ENCODE measurements at places on chromosomes 6 and 20. TPM values are rescaled to one million over a fixed set of nuclear protein-coding genes. Genes with fewer than 3 reads are reported as not detected.

- H3K36me3 ChIP-seq, result no peaks in the 10 kb centered on the region
- H3K27me3 ChIP-seq, result peaks cover 16% of the 10 kb centered on the region
Measured at GRCh38 chr20:34180460-34181120, 60.6 kb upstream of the ASIP start.

- H3K36me3 ChIP-seq, result no peaks in the 10 kb centered on the region
- no peak overlapping the region for H3K4me3 ChIP-seq
- H3K27ac ChIP-seq, result no peak overlapping the region
- no peak for DNase-seq
- H3K4me1 ChIP-seq, result peaks cover 3% of the 10 kb centered on the region
- H3K27me3 ChIP-seq, result no peaks in the 10 kb centered on the region
Measured at GRCh38 chr6:91485047-91485446, 898.2 kb upstream of the MAP3K7 start.

DNA sequence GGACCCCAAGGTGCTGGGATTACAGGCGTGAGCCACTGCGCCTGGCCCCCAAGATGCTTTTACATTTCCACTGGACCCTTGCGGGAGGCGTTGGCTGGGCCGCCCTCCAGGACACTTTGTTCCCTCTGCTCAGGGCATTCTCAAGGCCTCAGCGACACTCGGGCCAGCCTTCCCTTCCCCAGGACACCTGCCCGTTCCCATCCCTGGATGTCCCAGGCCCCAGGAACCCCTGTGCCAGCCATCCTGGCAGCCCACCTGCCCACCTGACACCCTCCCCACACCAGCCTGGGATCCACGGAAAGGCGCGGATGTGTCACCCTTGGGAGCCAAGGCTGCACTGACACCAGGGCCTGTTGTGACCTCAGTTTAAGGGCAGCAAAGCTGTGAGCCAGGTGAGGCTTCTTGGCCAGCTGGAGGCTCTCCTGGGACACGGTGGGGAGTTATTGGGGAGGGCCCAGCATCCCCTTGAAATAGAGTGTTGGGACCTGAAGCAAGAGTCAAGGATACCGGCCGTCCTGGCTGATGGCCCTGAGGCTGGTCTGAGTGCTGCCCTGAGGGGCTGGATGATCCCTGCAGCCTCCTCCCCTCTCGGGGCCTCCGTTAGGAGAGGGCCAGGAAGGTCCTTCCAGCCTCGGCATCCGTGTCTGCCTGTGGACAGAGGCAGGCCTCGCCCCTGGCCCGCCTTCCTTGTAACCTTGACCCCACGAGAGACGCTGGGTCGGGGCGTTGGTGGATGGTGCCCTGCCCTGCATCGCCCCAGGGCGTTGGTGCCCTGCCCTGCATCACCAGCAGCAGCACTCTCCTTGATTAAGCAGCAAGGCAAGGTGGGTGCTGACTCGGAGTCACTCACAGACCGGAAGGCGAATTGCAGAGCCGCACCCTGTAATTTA, 84.2 kb upstream of the BHLHE23 start:
- no peak overlapping the region for H3K4me3 ChIP-seq
- no peaks in the 10 kb centered on the region for H3K36me3 ChIP-seq
- H3K27ac ChIP-seq, result no peak overlapping the region
- peaks cover 52% of the 10 kb centered on the region for H3K27me3 ChIP-seq
- no peaks in the 10 kb centered on the region for H3K4me1 ChIP-seq

DNA sequence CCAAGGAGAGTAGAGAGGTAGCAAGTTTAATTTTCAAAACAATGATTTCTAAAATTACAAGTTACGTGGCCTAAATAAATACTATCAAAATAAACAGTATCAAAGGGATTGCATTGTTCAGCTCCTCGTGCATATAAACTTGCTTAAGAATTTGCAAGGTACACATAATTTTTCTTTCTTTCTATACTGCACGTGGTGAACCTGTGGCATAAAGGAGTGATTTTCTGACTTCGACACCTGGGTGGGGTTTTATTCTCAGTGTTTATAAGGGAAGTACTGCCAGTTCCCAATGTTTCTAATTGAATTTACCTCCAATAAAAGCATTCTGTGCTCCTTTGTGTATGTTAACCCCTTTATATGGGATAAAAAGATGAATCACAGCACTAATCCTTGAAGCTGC, 50.1 kb upstream of the C20orf144 start:
- H3K27me3 ChIP-seq, result no peaks in the 10 kb centered on the region
- H3K4me1 ChIP-seq, result no peaks in the 10 kb centered on the region
- H3K27ac ChIP-seq, result no peak overlapping the region

NMBR gene
- total RNA-seq, result not detected

- no peak overlapping the region for H3K27ac ChIP-seq
- H3K4me1 ChIP-seq, result peaks cover 24% of the 10 kb centered on the region
- H3K36me3 ChIP-seq, result no peaks in the 10 kb centered on the region
- no peaks in the 10 kb centered on the region for H3K27me3 ChIP-seq
- no peak overlapping the region for H3K4me3 ChIP-seq
Measured at GRCh38 chr6:44851176-44851575, 463.7 kb downstream of the CDC5L start.

GRCh38 chr20:19692685-19693119, 65.4 kb upstream of the RIN2 start:
- H3K4me3 ChIP-seq, result no peak overlapping the region
- H3K36me3 ChIP-seq, result no peaks in the 10 kb centered on the region
- H3K4me1 ChIP-seq, result peaks cover 29% of the 10 kb centered on the region
- DNase-seq, result no peak
- no peaks in the 10 kb centered on the region for H3K27me3 ChIP-seq

DNA sequence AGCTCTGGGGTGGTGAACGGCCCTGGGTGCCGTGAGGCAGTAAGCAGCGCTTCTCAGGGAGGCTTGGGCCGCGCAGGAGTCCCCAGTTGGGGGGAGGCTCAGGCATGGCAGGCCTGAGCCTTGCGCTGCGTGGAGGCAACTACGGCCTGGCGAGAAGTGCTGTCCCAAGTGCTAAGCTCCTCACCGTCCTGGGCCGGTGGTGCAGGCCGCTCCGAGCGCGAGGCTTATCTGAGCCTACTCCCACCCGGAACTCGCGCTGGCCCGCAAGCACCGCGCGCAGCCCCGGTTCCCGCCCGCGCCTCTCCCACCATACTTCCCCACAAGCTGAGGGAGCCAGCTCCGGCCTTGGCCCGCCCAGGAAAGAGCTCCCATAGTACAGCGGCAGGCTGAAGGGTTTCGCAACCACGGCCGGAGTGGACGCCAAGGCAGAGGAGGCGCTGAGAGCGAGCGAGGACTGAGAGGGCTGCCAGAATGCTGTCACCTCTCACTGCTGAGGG, 1.8 kb upstream of the WRNIP1 start:
- H3K27me3 ChIP-seq, result no peaks in the 10 kb centered on the region
- no peaks in the 10 kb centered on the region for H3K36me3 ChIP-seq
- peak overlapping the region; percentile 12 for H3K4me3 ChIP-seq
- DNase-seq, result no peak
- H3K4me1 ChIP-seq, result peaks cover 24% of the 10 kb centered on the region
- H3K27ac ChIP-seq, result no peak overlapping the region

TCP11 gene
- total RNA-seq, result not detected

DNA sequence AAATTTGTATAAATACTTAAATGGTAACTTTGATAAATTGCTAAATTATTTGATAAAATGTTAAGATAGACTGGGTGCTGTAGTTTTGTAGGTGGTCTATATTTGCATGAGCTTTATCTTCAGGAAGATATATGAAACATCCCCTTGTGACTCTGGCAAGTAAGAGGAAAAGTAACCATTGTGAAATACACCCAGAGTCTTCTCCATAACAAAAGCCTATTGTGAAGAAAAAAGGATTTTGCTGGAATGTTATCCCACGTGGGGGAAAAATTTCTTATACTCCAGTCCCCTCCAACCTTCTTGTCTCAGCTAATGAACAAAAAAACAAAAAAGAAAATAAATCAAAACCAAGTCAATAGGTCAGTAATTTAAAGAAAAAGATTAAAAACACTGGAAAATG, 600.7 kb downstream of the HDGFL1 start:
- H3K27ac ChIP-seq, result no peak overlapping the region
- peaks cover 1% of the 10 kb centered on the region for H3K36me3 ChIP-seq
- no peaks in the 10 kb centered on the region for H3K27me3 ChIP-seq
- peaks cover 16% of the 10 kb centered on the region for H3K4me1 ChIP-seq
- no peak overlapping the region for H3K4me3 ChIP-seq

- no peak for DNase-seq
- H3K36me3 ChIP-seq, result peaks cover 5% of the 10 kb centered on the region
- H3K27ac ChIP-seq, result no peak overlapping the region
- no peak overlapping the region for H3K4me3 ChIP-seq
- peaks cover 23% of the 10 kb centered on the region for H3K4me1 ChIP-seq
- H3K27me3 ChIP-seq, result no peaks in the 10 kb centered on the region
Measured at GRCh38 chr6:159945801-159946392, 23.0 kb upstream of the IGF2R start.

GRCh38 chr6:113182370-113183141, 674.6 kb upstream of the MARCKS start:
- H3K4me1 ChIP-seq, result peaks cover 48% of the 10 kb centered on the region
- no peak overlapping the region for H3K4me3 ChIP-seq
- no peak for DNase-seq
- H3K27ac ChIP-seq, result peak overlapping the region; percentile 69
- H3K36me3 ChIP-seq, result peaks cover 2% of the 10 kb centered on the region
- no peaks in the 10 kb centered on the region for H3K27me3 ChIP-seq

- no peaks in the 10 kb centered on the region for H3K36me3 ChIP-seq
- no peak for DNase-seq
- no peak overlapping the region for H3K27ac ChIP-seq
- peaks cover 30% of the 10 kb centered on the region for H3K27me3 ChIP-seq
Measured at GRCh38 chr20:9916761-9917160, 77.9 kb upstream of the PAK5 start.

DNA sequence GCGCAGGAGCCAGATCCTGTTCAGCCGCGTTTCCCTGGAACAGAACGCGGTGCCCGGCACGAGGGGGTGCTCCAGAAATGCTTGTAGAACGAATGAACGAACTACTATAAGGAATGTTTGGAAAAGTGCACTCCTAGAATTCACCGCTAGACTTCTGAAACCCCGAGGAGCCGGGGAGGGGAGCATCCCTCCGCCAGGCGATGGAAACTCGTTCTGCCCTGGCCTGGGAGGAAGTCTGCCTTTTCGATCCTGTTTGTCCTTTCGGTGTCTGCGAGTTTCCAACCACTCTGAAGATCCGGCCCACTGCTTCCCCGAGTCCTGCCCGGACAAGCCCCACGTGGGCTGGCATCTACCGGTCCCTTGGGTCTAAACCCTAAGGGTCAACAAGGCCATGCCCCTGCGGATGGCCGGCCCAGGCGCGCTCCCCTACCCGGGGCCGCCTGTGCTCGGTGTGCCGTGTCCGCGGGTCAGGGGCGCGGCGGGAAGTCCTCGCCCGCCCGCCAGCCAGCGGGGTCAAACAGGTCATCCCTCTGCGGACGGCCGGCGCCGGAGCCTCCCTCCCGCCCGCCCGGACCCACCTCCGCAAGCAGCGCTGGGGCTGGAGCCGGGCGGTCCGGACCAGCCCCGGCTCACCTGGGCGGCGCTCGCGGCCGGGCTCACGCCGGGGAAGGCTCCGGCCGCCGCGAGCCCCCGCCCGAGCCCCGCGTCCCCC, 526 bp downstream of the SULF2 start:
- H3K4me3 ChIP-seq, result peak overlapping the region; percentile 72
- peaks cover 2% of the 10 kb centered on the region for H3K27me3 ChIP-seq
- H3K36me3 ChIP-seq, result no peaks in the 10 kb centered on the region

TRIM10 gene
- not detected for total RNA-seq

GRCh38 chr6:135464634-135465033, 32.9 kb downstream of the AHI1 start:
- DNase-seq, result no peak
- H3K36me3 ChIP-seq, result peaks cover 22% of the 10 kb centered on the region
- no peak overlapping the region for H3K27ac ChIP-seq

DNA sequence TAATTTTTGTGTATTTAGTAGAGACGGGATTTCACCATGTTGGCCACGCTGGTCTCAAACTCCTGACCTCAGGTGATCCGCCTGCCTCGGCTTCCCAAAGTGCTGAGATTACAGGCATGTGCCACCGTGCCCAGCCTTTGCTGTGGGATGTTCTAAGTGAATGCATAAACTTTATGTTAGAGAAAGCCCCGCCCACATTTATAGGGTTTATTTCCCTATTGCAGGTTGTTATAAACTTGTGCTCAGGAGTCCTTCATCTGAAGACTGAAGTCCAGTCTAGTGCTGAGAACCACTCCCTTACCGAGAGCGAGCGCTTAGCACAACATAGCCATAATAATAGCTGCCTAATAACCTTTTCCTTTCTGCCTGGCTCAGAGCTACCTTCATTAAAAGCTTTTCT, 75.4 kb upstream of the ZNF217 start:
- H3K4me3 ChIP-seq, result no peak overlapping the region
- no peaks in the 10 kb centered on the region for H3K27me3 ChIP-seq
- H3K36me3 ChIP-seq, result no peaks in the 10 kb centered on the region

GRCh38 chr6:8335381-8335780, 100.0 kb downstream of the SLC35B3 start:
- H3K27me3 ChIP-seq, result no peaks in the 10 kb centered on the region
- no peaks in the 10 kb centered on the region for H3K4me1 ChIP-seq
- H3K27ac ChIP-seq, result no peak overlapping the region
- no peak for DNase-seq
- H3K36me3 ChIP-seq, result no peaks in the 10 kb centered on the region
- no peak overlapping the region for H3K4me3 ChIP-seq

DNA sequence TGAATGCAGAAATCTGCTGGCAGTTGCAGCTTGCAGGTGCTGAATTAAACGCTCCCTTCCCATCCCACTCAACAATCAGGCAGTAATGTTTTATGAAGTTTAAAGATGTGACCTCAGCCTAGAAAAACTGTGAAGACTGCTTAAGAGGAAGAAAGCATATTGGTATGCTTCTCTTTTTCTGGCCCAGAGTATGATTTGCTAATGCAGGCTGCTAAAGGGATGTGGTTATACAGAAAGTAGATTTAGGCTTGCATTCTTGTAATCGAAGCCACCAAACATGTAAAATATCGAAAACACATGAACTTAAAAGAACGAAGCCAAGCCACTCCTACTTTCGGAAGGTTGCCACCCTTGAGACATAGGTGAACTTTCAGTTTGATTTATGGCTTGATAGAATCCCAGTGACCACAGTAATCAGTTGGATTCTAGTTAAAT, 40.7 kb downstream of the MAP3K5 start:
- no peak overlapping the region for H3K4me3 ChIP-seq
- no peak overlapping the region for H3K27ac ChIP-seq
- H3K4me1 ChIP-seq, result peaks cover 6% of the 10 kb centered on the region
- no peaks in the 10 kb centered on the region for H3K36me3 ChIP-seq
- no peak for DNase-seq
- H3K27me3 ChIP-seq, result no peaks in the 10 kb centered on the region

DOK5 gene
- total RNA-seq, result 9.0 TPM

- no peak overlapping the region for H3K4me3 ChIP-seq
- H3K27ac ChIP-seq, result no peak overlapping the region
- no peaks in the 10 kb centered on the region for H3K27me3 ChIP-seq
- no peaks in the 10 kb centered on the region for H3K36me3 ChIP-seq
Measured at GRCh38 chr6:107699254-107699653, 124.9 kb downstream of the SCML4 start.

GRCh38 chr6:110814102-110815014, 911 bp downstream of the CDK19 start:
- H3K27me3 ChIP-seq, result no peaks in the 10 kb centered on the region
- H3K36me3 ChIP-seq, result peaks cover 1% of the 10 kb centered on the region
- H3K4me1 ChIP-seq, result peaks cover 21% of the 10 kb centered on the region
- H3K27ac ChIP-seq, result peak overlapping the region; percentile 99
- DNase-seq, result no peak
- H3K4me3 ChIP-seq, result peak overlapping the region; percentile 99

GRCh38 chr6:36772397-36772796, 66.8 kb downstream of the CPNE5 start:
- no peak overlapping the region for H3K4me3 ChIP-seq
- H3K36me3 ChIP-seq, result peaks cover 2% of the 10 kb centered on the region
- peaks cover 17% of the 10 kb centered on the region for H3K27me3 ChIP-seq
- H3K27ac ChIP-seq, result no peak overlapping the region
